ENCODE measurements at places on chromosomes 1 and 21. TPM values are rescaled to one million over a fixed set of nuclear protein-coding genes. Genes with fewer than 3 reads are reported as not detected.

DNA sequence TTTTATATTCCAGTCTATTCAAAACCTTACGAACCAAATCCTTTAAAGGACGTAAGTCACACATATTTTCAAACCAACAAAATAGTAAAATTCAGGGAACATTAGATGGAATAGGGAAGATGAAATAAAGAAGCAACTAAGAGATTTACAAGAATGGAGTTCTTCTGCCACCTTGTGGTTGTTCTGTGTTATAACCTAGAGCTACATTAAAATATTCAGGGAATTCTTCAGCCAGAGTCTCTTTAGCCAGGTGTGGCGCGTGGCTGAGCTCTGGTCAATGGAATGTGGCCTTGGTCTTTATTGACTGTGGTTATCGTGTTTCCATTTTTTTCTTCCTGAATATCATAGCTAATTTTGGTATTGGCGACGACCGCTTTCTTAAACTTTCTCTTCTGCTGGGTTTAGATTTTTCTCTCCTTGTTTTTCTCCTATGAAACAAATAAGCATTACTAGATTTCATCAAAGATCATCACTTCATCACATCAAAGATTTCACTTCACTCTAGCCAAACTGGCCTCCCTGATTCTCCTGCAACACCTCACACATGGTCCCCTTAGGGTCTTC lies 221.3 kb downstream of the MRPL39 start:
- no peak overlapping the region for H3K4me3 ChIP-seq
- H3K4me1 ChIP-seq: peaks cover 15% of the 10 kb centered on the region
- H3K27ac ChIP-seq: no peak overlapping the region
- no peaks in the 10 kb centered on the region for H3K36me3 ChIP-seq
- peaks cover 10% of the 10 kb centered on the region for H3K27me3 ChIP-seq

GRCh38 chr1:50156241-50157010 lies 47.7 kb downstream of the ELAVL4 start:
- H3K36me3 ChIP-seq: no peaks in the 10 kb centered on the region
- H3K27ac ChIP-seq: no peak overlapping the region
- H3K4me1 ChIP-seq: no peaks in the 10 kb centered on the region
- no peak for DNase-seq
- H3K4me3 ChIP-seq: no peak overlapping the region

DUSP10 gene
- 85.2 TPM for total RNA-seq

- no peak overlapping the region for H3K4me3 ChIP-seq
- H3K27me3 ChIP-seq: peaks cover 26% of the 10 kb centered on the region
- H3K36me3 ChIP-seq: no peaks in the 10 kb centered on the region
- no peaks in the 10 kb centered on the region for H3K4me1 ChIP-seq
Measured at GRCh38 chr1:55427606-55428005, 212.4 kb upstream of the USP24 start.
